ENCODE measurements at places on chromosomes 2 and 18.

- no peak for DNase-seq
These were observed 56.8 kb downstream of the GPD2 start for GRCh38 chr2:156492979-156493378.

DNA sequence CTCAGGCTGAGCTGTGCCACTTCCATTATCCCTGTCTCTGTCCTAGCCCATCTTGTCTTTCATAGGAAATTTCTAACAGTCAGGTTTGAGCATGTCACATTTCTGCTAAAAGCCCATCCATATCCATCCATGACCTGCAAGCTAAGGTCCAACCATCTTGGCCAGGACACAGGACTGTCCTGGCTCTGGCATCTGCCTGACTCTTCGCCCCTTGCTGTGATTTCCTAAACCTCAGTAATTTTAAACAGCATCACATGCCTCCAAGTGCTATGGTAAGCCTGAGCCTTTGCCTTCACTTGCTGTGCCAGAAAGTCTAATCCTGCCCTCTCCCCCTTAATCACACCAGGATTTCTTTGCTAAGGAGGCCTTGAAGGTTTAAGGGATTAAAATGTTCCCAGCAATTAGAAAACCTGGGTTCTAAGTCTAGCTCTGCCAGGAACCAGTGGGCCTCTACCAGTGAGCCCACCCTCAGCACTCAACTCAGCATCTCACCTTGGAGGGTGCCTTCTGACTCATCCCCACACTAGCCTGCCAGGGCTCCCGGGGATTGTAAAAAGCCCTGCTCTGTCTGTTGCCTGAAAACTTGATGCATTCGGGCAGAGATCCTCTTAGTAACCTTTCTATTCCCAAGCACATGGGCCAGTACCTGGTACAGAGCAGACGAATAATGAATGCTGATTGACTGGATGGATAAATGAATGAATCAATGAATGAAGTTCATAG is 411.0 kb downstream of the LRATD1 start:
- no peak for DNase-seq

- no peak for DNase-seq
These were observed 134.5 kb downstream of the LRRTM1 start for GRCh38 chr2:80169811-80170594.

- DNase-seq = no peak
These were observed 119.9 kb upstream of the TEX51 start for GRCh38 chr2:126778561-126779501.

DNA sequence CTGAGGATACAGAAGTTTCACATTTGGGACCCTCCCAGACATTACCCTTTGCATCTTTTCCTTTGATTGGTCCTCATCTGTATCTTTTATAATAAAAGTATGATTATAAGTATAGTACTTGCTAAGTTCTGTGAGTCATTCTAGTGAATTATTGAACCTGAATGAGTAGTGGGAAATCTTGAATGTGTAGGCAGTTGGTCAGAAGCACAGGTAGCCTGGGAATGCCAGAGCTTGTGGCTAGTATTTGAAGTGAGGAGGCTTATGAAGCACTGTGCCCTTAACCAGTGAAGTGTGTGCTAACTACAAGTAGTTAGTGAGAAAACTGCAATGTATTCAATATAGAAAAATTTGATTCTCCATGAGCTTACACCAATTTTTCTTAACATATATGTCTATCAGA is 257.6 kb downstream of the GRB14 start:
- DNase-seq = no peak

DNA sequence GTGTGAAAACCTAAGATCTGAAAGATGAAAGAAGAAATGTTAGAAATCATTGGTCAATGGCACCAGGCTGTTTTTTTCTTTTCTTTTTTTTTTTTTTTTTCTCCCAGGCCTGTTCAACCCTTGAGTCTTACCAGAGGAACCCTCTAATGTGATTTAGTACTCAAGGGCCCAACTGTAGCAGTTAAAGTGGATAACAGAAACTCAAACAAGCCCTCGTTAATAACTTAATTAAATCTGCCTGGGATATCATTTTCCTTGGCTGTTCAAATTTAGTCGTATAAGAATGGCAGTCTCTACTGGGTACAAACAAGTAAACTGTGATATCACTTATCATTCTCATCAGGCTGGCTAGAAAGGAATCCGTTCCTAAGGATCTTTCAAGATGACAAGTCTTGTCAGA is 16.5 kb downstream of the ARL4C start:
- DNase-seq = no peak

GRCh38 chr2:6545336-6545735 is 320.4 kb downstream of the CMPK2 start:
- DNase-seq = no peak

DNA sequence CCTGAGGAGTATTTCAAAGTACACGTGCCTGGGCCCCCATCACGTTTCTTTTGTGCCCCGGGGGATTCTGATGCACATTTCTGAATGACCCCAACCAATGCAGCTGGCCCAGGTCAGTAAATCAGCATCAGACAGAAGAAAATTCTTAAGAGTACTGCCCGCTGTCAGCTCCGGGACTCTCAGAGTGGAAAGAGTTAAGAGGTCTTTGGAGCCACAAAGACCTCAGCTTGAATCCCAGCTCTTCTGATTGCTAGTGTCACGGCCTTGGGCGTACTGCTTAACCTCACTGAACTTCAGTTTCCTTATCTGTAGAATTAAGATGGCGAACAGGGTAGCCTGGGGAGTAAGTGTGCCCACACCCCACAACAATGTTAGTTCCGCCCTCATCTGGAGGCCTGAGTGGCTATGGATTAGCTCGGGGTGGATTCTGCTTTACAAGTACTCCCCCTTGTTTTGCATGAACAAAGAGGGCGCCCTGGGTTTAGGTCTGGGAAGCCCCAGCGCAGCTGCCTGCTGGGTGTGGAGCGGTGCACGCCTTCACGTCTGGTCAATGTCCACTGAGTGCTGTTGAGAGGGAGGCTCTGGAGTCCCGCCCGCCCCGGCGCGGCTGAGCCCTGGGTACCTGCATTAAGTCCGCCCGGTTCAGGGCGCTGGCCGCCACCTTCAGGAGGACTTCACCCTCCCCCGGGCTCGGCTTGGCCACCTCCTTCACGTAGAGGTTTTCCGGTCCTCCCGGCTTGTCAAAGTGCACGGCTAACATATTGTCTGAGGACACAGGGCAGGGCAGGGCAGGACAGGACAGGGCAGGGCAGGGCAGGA is 858 bp downstream of the TP53I3 start:
- DNase-seq = no peak

- no peak for DNase-seq
These were observed 635.4 kb downstream of the EPHA4 start for GRCh38 chr2:220936641-220937197.

- no peak for DNase-seq
These were observed 74.8 kb upstream of the FAM98A start for GRCh38 chr2:33673937-33674336.

GRCh38 chr2:169422120-169422519 is 57.2 kb upstream of the BBS5 start:
- DNase-seq = no peak

DNA sequence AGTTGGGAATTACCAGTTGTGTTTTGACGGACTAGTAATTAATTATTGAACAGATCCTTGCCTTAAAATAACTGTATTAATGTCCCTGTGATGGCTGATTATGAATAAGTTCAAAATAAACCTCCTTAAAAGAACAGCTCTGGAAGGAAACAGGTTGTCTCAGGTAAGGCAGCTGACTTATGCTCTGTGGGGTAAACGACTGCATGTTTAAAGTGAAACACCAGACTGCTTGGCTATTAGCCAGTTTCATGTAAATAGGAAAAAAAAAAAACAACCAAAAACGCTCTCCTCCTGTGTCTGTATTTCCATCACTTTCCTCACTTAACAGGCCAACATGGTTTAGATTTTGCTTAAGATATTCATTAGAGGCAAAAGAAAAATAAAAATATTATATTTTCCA is 243.6 kb downstream of the TMEM182 start:
- DNase-seq = no peak

DNA sequence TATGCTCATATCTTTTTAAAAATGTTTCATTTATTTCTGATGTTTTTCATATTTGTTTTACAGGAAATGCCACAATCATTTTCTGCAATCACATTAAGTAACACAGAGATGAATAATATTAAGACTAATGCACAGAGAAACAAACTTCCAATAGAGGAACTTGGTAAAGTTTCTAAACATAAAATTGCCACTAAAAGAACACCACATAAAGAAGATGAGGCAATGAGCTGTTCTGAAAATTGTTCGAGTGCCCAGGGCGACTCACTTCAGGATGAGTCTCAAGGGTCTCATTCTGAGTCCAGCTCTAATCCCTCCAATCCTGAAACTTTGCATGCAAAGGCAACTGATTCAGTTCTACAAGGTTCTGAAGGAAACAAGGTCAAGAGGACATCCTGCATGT is 70.4 kb downstream of the APLF start:
- DNase-seq = no peak

GRCh38 chr2:149732730-149733290 is 145.2 kb upstream of the MMADHC start:
- DNase-seq = no peak

- no peak for DNase-seq
These were observed 8.3 kb downstream of the ARL5A start for GRCh38 chr2:151819920-151820319.

GRCh38 chr2:95012881-95013550 is 12.5 kb upstream of the MAL start:
- DNase-seq = no peak

GRCh38 chr2:100823665-100824438 is 3.9 kb downstream of the NPAS2 start:
- DNase-seq = no peak

DNA sequence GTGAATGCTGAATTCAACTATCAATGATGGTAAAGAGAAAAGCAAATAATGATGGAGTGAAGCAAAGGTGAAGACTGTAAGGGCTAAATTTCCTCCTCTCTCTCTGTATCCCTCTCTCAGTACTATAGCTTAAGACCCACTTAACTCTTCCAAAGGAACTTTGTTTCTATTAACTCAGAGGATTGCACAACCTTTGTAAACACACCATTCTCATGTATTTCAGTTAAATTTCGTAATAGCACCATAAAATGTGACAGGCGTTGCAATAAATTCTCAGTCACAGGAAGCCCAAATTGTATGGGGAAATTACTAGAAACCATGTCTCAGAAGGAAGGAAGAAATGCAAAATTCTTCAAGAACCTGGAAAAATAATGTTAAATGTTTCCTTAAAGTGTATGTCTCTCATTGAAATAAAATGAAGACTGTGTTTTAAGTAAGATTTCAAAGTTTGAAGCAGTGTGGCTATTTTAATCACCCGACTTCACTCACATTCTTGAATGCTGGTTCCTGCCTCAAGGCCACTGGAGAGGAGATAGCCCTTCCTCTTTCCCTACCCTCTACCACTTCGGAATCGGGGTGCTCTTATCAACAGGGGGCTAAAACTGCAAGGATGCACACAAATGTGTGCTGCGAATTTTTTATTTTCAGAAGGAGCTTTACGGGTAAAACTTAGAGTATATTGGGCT is 112.1 kb downstream of the FTCDNL1 start:
- DNase-seq = no peak

DNA sequence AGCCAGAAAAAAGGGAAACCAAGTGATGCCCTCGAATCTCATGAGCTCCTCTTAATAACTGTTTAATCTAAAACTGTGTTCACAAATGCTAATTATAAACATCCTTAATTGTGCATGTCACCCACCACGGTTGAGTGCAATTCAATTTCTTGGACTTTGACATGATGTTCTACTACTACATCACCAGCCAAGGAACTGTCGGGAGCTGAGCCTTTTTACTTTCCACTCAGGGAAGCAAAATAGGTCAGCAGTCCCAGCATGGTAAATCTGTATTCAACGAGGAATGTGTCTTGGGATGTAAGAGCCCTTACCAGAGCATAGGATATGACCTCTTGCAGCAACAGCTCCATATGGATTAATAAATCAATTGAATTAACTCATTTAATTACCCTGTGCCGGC is 20.8 kb upstream of the REG3G start:
- DNase-seq = no peak

DNA sequence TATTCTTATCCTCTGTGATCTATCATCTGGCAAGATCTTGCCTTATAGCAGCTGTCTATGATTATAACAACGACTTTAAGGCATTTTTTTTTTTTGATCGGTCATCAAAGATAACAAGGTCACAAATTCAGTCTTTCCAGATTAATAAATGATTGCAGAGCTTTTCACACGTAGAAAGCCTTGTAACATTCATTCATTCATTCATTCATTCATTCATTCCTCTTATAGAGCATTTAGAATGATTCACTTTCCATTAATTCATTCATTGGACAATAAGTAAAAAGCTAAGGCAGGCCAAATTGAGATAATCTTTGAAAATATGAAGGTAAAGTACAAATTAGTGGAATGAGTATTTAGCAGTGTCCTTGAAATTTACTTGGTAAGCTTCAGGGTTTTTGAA is 223.7 kb downstream of the NUP35 start:
- no peak for DNase-seq

DNA sequence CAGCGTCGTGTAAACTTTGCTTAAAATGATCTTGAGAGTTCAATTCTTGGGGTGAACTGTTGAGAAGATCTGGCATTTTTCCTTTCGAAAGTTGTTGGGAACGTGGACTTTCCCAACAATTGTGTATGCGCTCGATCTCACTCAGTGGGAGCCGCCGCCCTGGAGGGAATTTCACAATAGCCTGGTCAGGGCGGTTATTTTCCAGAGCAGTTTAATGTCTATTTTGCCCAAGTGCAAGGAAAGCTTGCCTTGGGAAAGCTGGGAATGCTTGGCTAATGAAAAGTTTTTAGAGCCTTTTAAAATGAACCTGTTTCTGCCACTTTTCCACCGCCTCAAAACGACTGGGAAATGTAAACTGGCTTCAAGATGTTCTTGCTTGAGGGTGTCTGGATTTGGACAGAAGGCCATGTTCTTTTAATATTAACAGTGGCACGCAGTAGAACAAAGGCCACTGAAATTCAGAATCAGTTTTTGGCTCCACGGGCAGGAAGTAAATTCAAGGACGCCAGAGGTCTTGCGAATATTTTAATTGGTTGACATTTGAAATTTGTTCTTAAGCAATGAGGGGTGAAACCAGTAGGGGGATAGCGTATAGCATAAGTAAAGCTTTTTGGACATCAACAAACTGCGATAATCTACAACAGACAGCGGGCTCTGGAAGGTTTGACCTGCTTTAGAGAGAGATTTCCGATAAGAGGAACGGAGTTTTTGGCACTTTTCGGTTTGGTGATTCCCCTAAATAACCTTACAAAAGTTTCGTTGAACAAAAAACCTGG is 1.2 kb downstream of the CFLAR start:
- no peak for DNase-seq

DNA sequence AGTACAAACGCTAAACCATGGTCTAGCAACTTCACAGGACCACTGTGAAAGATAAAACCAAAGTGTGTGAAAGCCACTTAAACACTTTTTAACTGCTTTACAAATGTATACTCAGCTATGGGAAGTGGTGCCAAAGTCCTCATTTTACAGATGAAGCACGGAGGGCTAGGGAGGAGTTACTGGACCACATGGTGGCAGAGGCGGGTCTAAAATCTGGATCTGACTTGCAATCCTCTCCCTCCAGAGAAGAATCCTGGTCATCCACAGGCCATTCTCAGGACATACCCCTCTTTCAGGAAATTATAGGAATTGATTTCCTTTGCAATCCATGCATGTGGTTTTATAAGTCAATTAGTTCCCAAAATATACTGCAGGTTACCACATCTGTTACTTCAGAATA is 84.6 kb upstream of the GYPC start:
- no peak for DNase-seq

All from activated CD4-positive, CD25-positive, alpha-beta regulatory T cell (primary cell).